ENCODE measurements at places on chromosomes 7 and 10.

GRCh38 chr10:29270883-29271282 lies 18.0 kb upstream of the LYZL1 start:
- no peak for DNase-seq

GRCh38 chr10:9289811-9290210 lies 1235.3 kb downstream of the GATA3 start:
- DNase-seq, result no peak

- DNase-seq, result no peak
These were observed 465.1 kb downstream of the ATRNL1 start for GRCh38 chr10:115558252-115558651.

DNA sequence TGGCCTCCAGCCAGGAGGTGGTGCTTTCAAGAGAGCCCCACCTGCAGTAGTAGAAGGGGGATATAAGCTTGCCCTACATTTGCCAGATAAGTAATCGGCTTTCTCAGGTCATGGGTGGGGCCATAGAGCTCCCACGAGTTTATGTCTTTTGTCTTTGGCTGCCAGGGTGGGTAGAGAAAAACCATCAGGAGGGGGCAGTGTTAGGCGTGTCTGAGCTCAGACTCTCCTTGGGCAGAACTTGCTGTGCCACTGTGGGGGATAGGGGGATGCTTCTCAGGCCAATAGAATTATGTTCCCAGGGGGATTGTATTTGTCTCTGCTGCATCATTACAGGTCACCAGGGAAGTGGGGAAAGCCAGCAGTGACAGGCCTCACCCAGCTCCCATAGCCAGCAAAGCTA lies 12.3 kb upstream of the MRPS33 start:
- no peak for DNase-seq

DNA sequence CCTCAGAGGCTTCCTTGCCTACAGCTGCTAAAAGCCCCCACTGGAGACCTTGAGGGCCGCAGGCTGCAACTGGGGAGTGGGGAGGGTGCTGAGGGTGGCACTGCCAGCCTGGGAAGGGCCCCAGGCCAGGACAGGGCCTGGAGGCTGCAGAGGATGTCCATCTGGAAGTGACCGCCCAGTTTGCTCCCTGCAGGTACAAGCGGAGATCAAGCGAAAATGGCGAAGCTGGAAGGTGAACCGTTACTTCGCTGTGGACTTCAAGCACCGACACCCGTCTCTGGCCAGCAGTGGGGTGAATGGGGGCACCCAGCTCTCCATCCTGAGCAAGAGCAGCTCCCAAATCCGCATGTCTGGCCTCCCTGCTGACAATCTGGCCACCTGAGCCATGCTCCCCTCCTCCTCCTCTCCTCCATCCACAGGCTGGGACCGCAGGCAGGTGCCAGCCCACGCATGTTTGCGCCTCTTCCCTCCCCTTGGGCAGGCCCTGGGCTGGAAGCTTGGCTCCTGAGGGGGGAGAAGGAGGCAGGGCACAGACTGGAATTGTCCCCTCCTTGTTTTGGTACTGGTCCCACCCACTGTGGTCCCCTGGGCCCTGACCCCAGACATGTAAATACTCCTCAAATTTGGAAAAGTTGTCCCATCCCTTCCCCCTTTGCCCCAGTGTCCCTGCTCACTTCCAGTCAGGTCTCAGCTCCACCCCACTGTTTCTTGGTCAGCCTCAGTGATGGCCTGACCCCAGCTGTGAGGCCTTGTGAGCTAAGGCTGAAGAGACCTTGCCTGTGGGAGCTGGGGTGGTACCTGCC lies 54.4 kb downstream of the ADCYAP1R1 start:
- no peak for DNase-seq

- no peak for DNase-seq
These were observed 277.5 kb downstream of the PTPRN2 start for GRCh38 chr7:158309868-158310763.

GRCh38 chr7:116511552-116512519 lies 12.3 kb downstream of the CAV2 start:
- DNase-seq, result no peak

DNA sequence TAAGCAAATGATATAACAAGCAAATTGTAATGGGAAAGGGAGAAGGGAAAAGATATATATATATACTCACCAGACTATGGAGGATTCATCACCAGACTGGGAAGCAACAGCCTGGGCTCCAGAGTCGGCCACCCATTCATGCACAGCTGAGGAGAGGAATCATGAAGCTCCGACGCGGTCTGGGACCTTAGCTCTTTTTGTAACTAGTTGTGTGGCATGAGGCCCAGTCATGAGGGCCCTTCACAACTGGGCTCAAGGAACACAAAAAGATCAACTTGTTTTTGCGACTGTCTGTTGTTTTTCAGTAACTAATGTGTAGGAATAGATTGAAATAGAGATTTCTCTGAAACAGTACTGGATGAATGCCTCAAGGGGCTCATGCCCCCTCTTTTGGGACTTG lies 911.2 kb downstream of the TYW1 start:
- no peak for DNase-seq

DNA sequence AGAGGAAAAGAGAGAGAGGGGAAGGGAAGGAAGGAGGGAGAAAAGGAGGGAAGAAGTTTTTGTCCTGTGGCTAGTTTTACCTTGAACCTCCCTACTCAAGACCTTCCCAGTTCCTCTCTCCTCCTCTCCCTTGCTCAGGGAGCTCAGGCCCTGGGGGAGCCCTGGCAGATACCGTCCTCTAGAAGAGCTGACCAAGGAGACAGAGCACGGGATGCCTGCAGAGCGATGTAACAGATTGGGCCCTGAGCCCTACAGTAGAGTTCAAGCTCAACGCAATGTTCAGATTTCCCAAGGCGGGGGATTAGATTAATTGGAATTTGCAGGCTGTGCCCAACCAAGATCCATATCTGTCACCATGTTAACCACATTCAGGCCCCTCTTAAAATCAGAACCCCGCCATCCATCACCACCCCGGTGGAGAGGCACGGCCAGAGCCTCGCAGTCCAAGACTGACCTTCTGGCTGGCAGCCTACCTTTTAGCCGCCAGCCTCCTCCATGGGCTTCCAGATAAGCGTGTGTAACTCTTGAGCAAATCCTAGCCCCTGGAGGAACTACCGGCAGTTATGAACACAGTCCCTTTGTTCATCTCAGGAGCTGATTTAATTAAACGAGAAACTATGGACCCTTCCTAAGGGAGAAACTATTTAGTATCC lies 70.6 kb downstream of the KCNMA1 start:
- DNase-seq, result no peak

- DNase-seq, result no peak
These were observed 232.2 kb downstream of the TMEM178B start for GRCh38 chr7:141306081-141306480.

GRCh38 chr7:149254181-149254858 lies 7.7 kb upstream of the ZNF783 start:
- no peak for DNase-seq

DNA sequence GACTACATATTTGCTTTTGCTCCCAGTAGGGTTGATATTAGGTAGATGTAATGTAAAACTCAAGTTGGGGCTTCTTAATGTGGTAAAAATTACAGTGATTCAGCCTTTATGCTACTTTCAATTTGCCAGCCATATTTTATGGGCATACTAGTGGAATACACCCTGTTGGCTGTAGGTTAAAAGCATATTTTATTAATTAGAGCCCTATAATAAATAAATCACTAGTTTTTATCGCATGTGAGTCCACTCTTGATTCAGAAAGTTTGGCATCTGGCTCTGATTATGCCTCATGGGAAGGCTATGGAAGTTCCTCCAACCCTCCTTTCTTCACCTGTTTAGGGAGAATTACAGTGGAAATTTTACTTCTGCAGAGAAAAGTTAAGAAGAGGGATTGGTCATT lies 390.9 kb downstream of the GATA3 start:
- DNase-seq, result no peak

DNA sequence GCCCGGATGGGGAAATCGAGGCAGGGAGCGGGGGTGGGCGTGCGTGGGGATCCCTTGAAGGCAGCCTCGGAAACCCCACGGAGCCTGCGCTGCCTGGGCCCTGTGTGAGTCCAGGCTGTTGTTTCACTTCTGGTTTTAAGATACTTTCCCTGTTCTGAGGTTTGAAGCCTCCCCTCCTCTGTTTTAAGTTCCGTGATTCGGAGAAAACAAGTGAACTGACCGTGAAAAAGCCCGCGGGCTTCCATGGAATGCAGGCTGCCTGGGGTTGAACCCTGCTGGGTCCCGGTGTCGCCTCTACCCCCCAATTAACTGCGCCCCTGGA lies 401 bp downstream of the LRRC27 start:
- no peak for DNase-seq

DNA sequence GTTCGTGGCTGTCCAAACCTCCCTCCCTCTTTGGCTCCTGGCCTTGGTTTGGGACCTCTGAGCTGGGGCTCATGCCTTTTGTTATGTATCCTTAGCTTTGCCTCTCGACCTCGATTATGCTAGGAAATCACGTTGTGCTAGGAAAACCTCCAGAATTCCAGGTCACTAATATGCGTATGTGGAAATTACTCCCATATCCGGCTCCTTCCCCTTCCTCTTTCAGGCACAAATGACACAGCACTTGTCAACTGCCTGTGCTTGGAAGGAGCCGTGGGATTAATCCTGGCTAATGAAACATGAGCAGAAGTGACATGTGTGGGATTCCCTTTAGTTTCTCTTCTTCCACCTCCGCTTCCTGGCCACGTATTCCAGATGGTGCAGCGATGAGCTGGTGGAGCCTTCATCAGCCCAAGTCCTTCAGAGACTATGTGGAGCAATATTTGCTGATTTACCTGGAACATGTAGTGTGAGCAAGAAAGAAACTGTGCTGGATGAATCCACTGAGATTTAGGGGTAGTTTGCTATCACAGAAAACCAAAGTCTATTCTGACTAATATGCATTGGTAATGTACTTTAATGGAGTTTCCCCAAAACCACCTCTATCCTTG lies 149.2 kb downstream of the REEP3 start:
- no peak for DNase-seq

DNA sequence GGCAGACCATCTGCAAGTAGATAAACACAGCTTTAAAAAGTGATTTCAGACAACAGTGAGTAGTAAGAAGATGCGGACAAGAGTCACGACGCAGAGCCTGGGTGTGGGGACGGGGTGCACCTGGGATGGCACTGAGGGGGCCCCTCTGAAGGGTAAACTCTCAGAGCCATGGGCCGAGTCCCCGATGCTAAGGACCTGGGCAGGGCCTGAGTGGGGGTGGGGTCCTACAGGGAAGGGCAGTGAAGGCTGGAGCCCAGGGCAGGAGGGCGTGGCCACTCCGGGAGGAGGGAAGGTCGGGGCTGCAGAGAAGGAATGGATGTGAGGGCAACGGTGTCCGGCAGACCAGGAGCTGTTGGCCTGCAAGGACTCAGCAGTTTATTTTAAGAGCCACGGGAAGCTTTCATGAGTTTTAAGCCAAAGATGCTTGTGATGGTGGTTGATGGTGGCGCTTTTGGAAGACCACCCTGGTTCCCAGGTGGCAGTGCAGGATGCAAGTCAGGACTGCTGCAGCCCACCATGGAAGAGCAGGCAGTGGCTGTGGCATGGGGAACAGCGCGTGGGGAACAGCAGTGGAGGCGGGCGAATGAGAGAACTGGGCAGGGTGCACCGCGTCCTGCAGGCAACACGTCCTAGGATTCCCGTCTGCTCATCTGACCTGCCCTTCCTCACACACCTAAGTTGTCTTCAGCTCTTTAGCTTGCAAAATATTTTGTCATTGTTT lies 296.8 kb downstream of the DNAJB6 start:
- no peak for DNase-seq

Measured in activated CD8-positive, alpha-beta memory T cell treated with anti-CD3 and anti-CD28 coated beads for 1 hour (primary cell).